ENCODE measurements at places on chromosomes 12 and 14. TPM values are rescaled to one million over a fixed set of nuclear protein-coding genes. Genes with fewer than 3 reads are reported as not detected.

CPM gene
- 5.8 TPM for polyA plus RNA-seq

DNA sequence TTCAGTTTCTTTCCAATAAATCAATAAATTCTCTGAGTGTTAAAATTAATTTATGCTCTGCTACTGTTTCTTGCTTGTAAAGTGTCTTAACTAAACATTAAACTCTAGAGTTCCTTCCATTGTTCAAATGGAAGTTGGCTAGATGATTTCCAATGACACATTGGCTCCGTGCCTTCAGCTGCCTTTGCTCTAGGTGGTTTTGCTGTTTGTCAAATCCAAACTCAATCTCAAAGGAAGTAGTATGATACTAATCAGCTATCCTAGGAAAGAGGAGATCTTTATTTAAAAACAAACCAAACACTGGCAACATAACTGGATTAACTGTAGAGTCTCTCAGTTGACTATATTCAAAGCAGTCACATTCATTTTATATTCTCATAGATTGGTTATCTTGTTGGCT lies 356.4 kb downstream of the FOXG1 start:
- no peak for DNase-seq

- no peak for DNase-seq
These were observed 115.5 kb downstream of the DHRS2 start for GRCh38 chr14:23751616-23752015.

GRCh38 chr14:51848120-51848519 lies 12.3 kb upstream of the GNG2 start:
- DNase-seq: no peak

- no peak for DNase-seq
These were observed 881 bp downstream of the PYGL start for GRCh38 chr14:50943261-50943942.

GRCh38 chr12:132398386-132398991 lies 69.1 kb upstream of the GALNT9 start:
- no peak for DNase-seq

- no peak for DNase-seq
These were observed 148.1 kb upstream of the CRY1 start for GRCh38 chr12:107241411-107241810.

DNA sequence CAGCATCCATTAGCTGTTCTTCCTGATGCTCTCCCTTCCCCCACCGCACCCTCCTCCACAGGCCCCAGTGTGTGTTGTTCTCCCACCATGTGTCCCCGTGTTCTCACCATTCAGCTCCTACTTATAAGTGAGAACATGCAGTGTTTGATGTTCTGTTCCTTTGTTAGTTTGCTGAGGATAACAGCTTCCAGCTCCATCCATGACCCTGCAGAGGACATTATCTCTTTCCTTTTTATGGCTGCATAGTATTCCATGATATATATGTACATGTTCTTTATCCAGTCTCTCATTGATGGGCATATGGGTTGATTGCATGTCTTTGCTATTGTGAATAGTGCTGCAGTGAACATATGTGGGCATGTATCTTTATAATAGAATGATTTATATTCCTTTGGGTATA lies 9.0 kb downstream of the ATF1 start:
- no peak for DNase-seq

DNA sequence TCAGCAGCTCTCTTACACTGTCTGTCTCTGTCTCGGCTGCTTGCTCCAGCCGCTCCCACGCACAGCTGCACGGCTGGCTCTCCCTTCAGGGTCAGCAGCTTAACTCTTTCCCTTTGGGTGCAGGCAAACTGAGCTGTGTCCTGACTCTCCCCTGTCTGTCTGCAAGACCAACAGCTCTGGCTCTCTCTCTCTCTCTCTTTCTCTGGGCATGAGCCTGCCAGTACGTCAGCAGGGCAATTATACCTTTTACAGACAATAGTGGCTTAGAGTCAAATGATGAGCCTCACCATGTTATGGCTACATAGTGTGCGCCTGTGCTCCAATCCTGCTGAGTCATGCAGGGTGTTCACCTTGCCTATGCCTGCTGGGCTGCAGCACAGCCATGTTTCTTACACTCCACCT lies 120.5 kb upstream of the DDHD1 start:
- DNase-seq: no peak

DNA sequence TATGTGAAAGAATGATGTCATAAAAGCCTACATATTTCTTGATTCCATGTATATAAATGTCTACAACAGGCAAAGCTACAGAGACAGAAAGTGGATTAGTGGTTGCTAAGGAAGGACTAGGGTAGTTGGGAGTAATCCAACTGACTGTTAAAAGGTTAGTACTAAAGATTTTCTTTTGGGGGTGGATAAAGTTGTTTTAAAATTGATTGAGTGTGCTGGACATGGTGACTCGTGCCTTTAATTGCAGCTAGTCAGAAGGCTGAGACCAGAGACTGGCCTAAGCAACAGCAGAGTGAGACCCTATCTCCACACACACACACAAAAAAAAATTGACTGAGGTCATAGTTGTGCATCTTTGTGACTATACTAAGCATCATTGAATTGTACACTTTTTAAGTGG lies 234.3 kb downstream of the C12orf50 start:
- DNase-seq: no peak

GRCh38 chr12:89552376-89552775 lies 26.5 kb upstream of the POC1B start:
- no peak for DNase-seq
